ENCODE measurements at places on chromosomes 13 and 19.
A peak's percentile ranks its signal among the peaks of the same experiment; 100 is the strongest.

DNA sequence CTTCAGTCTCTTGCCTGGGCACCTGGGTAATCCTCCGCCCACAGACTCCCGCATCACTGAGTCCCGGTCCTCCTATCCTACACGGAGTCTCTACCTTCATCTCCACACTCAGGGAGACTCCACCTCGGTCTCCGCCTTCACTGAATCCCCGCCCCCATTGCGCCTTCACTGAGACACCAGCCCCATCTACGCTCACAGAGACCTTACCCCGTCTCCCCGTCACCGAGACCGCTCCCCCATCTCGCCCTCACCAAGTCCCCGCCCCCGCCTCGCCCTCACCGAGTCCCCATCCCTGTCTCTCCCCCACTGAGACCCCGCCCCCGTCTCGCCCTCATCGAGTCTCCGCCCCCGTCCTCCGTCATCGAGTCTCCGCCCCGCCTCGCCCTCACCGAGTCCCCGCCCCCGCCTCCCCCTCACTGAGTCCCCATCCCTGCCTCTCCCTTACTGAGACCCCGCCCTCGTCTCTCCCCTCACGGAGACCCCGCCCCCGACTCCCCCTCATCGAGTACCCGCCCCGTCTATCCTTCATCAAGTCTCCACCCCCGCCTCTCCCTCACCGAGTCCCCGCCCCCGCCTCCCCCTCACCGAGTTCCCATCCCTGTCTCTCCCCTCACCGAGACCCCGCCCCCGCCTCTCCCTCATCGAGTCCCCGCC lies 23.1 kb upstream of the ZNF846 start:
- DNase-seq = peak; percentile 87

DNA sequence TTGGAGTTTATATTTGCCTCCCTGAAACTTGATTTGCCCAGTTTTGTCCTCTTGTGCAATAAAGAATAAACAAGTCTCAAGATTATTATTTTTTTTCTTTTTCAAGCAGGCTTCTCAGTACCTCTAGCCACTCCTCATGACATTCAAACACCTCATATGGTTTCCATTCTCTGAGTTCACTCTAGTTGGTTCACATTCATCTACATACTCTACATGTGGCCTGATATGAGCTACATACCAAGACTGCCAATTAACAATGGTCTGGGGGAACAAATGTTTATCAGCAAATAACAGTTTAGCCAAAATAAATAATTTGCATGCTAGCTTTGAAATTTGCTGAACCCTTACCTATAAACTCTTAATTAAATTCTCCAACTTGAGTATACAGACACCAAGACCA lies 22.5 kb downstream of the KCNRG start:
- no peak for DNase-seq

- no peak for DNase-seq
Measured at GRCh38 chr13:82467626-82468025, 1414.6 kb downstream of the SLITRK1 start.

- no peak for DNase-seq
Measured at GRCh38 chr13:40477623-40478608, 188.5 kb downstream of the FOXO1 start.

GRCh38 chr19:1014161-1015060 lies 6.5 kb downstream of the TMEM259 start:
- DNase-seq = no peak

GRCh38 chr13:25116044-25116443 lies 20.1 kb downstream of the PABPC3 start:
- DNase-seq = no peak

- DNase-seq = no peak
Measured at GRCh38 chr19:54420383-54421168, 5.3 kb downstream of the TTYH1 start.

GRCh38 chr13:103716718-103717117 lies 650.5 kb upstream of the SLC10A2 start:
- DNase-seq = no peak

GRCh38 chr13:74205313-74205690 lies 71.1 kb upstream of the KLF12 start:
- DNase-seq = no peak

DNA sequence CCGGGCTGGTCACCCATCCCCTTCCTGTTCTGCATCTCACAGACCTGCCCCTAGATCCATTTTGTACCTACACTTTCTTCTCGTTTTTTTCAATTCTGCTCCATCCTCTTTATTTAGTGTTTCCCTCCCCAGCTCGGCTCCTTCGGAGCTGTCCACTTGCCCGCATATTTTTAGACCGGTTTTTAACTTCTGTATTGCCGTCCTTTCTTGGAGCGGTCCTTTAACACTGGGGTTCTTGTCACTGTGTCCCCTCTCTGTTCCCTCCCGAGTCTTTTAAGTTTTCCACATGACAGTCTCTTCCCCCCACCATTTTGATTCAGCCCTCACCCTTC lies 1.7 kb downstream of the ARHGAP35 start:
- no peak for DNase-seq

DNA sequence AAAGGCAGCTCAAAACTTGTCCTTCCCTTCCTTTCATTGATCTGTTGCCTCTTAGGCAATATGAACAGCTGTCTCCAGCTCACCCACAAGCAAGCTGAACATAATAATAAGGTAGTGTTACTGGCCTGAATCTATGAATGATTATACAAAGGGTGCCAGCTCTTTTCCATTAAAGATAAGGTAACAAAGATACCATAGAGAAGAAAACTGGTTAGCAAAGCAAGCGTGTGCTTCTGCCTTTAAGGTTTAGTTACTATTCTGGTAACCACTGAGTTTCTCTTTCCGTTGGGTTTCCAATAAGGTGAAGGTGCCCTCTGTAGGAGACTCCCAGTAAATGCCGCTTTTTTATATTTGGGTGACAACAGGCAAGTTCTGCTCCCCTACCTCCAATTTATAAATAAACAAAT lies 12.1 kb upstream of the DACH1 start:
- DNase-seq = no peak

DNA sequence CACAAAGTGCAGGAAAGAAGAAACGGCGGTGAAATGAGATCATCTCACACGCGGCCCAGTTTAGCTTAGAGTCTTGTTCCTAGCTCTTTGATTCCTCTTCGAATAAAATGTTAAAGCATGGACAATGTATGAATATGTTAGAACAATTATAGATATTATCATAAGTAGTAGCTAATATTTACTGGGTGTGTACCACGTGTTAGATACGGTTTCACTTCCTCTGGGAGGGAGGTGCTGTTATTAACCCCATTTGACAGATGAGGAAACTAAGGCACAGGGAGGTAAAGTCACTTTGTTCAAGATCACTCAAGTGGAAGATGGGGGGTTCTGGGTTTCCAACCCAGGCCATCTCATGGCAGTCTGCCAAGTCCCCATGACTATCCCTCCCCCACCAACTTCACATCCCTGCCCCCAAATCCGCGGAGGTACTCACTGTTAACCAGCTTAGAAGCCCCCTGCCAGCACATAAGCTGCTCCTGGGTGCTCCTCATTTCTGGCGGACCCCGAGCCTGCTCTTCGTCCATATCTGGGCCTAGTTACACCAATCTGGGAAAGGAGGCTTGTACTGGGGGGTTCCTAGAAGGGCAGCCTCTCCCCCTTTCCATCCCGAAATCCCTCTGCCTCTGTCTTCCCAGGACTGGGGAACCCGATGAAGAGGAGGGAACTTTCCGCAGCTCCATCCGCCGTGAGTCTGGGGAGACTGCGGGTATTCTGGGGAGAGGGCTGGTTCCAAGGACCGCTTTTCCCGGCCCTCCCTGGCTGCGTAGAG lies 1.0 kb upstream of the FXYD7 start:
- DNase-seq = no peak

DNA sequence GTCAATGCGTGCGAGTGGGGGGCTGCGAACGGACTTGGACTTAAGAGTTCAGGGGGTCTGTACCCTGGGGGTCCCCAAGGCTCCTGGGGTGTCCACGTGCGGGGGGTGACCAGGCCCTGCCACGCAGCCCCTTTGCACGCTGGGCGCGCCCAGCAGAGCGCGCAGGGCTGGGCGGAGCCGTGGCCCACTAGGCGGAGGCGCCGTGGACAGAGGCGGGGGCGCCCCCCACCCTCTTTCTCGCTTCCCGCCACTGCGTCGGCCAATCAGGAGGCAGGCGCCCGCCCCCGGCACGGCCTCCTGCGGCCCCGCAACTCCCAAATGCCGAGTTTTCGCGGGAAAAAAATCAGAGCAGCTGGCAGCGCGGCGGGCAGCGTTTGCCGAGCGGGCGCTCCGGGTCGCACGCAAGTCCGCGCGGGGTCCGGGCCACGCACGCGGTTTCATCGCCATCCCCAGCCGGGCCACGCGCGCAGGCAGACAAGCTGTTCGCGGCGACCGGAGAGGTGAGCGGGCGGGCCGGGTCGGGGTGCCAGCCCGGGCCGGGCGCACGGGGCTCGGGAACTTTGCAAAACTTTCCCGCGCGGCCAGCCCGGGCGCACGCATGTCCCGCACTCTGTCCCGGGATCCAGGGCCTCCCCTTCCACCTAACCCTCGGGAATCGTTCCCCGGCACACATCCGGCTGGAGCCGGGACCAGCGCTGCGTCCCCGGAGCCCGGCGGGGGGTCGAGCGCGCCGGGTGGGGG lies at the start of gene UHRF1:
Gene UHRF1, plus strand, starts transcription at position 346 of the 741 bp plus-strand sequence. CDS start 1,385 bp downstream, outside the sequence.
- peak; percentile 45 for DNase-seq

GRCh38 chr19:28500982-28501630 lies 711.8 kb downstream of the UQCRFS1 start:
- no peak for DNase-seq

DNA sequence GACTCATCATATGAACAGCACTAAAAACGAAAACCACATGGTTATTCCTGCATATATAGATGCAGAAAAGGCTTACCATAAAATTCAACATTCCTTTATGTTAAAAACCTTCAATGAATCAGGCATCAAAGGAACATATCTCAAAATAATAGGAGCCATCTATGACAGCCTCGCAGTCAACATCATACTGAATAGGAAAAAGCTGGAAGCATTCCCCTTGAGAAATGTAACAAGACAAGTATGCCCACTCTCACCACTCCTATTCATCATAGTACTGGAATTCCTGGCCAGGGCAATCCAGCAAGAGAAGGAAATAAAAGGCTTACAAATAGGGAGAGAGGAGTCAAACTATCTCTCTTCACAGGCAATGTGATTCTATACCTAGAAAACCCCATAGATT lies 179.6 kb upstream of the HTR2A start:
- no peak for DNase-seq

DNA sequence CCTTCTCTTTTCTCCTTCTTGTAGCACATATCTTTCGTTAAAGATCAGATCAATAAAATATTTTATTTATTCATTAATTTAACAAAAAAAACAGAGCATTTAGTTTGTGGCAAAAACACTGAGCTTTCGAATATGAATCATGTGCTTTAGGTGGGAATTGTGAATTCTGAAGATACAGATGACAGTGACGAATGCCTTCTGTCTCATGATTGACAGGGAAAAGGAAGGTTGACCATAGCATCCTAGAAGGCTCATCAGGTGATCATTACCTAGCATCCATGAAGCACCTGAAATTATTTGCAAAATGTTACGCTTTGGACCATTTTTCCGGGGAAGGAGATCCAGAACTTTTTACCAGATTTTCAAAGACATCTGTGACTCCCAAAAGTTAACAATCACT lies 3.8 kb downstream of the ARL11 start:
- no peak for DNase-seq

GRCh38 chr19:32224371-32225244 lies 120.8 kb upstream of the ZNF507 start:
- DNase-seq = peak; percentile 35

Measured in stimulated activated CD8-positive, alpha-beta memory T cell treated with anti-CD3 and anti-CD28 coated beads, Interleukin-7, amount 100 ng/mL, for 24 hours (primary cell).